ENCODE measurements at places on chromosomes 6 and 20. TPM values are rescaled to one million over a fixed set of nuclear protein-coding genes. Genes with fewer than 3 reads are reported as not detected.

The PPIL6 gene
- 10.9 TPM for total RNA-seq

The DSP gene
- total RNA-seq, result 167 TPM

The SNX21 gene
- total RNA-seq, result 67.3 TPM

The NRM gene
- 5.2 TPM for total RNA-seq

The C6orf15 gene
- total RNA-seq, result 5.0 TPM

The ZNF318 gene
- total RNA-seq, result 13.0 TPM

The SOX18 gene
- 17.6 TPM for total RNA-seq

The APOM gene
- not detected for total RNA-seq

The CST5 gene
- total RNA-seq, result not detected

The TRIM31 gene
- not detected for total RNA-seq

The SLC35F1 gene
- total RNA-seq, result 6.3 TPM
